ENCODE measurements at places on chromosomes 1 and 21.
A peak's percentile ranks its signal among the peaks of the same experiment; 100 is the strongest.

GRCh38 chr21:14058566-14058965, 152.2 kb downstream of the LIPI start:
- no peak for DNase-seq

- no peak for DNase-seq
These were observed 1.4 kb downstream of the LRRC7 start for GRCh38 chr1:69569175-69569541.

DNA sequence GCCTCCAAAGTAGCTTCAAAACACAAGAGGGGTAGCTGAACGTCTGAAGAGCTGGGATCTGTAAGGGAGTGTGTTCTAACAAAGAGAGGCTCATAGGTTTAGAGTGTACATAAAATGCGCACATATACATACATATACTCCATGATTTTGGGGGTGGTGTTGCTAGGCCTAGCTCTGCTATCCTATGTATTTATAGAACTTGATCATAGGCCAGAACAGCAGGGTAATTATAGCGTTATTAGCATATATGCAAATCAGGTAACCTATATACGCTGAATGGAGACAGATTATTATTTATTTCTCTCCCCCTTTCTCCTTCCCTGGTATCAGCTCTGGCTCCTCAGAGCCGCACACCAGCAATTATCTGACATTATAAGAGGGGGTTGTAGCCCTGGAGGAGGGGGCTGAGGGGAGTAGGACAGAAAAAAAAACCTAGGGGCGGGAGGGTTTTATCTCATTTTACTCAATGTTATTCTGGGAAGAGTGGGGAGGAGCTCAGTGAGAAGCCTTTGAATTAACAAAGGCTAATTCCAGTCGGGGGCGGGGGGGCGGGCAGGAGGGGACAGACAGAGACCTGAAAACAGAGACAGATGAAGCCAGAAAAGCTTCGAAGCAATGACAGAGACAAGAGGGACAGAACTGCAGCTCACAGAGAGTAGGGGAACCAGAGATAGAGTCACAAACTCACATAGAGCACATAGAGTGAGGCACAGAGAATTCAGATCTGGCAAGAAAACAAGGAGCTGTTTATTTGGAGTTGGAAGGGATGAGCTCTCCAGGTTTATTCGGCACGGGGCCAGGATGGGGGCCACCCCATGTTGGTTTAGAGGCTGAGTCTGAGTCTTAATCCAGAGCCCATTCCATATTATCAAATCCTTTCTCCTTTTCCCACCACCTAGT, 63.0 kb downstream of the RHBG start:
- no peak for DNase-seq

GRCh38 chr1:43008115-43009060, 49.7 kb upstream of the SLC2A1 start:
- no peak for DNase-seq

DNA sequence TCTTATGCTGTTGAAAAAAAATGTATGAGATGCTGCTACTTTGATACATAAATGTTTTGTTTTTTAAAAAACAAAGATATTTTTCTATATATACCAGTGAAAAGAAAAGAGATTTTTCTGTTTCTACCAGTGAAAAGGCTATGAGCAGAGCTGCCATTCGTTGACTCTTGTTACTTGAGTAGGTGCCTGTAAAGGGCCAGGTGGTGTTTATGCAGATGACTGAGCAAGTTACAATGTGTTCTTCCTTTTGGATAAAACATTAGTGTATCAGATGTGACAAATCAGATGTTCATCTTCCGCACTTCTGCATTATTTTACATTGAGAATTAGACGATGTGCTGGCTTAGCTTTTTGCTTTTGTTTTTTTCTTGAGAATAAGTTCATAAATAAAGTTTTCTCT, 45.4 kb downstream of the BARHL2 start:
- DNase-seq = no peak

- DNase-seq = peak; percentile 69
These were observed 82.0 kb downstream of the UCHL5 start for GRCh38 chr1:192977089-192977706.

GRCh38 chr1:15352128-15352957, 57.3 kb upstream of the EFHD2 start:
- DNase-seq = peak; percentile 96

DNA sequence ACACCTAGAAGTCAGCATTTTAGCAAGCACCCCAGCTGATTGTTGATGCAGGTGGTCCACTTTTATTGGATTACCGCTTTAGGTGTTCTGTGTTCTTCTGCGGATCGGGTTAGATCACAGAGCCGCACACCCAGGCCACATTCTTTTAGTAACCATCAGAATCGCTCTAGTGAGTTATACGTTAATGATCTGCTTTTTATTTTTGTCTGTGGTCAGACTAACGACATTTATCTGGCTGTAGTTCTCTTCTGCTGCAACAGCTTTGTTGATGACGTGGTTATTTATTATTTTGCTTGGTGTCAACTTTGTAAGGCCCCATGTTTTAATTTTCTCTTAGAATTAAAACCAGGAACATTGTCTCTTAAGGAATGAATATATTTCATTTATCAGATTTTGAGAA, 18.2 kb downstream of the SCCPDH start:
- no peak for DNase-seq

- no peak for DNase-seq
These were observed 489 bp downstream of the ACTN2 start for GRCh38 chr1:236686815-236687160.

DNA sequence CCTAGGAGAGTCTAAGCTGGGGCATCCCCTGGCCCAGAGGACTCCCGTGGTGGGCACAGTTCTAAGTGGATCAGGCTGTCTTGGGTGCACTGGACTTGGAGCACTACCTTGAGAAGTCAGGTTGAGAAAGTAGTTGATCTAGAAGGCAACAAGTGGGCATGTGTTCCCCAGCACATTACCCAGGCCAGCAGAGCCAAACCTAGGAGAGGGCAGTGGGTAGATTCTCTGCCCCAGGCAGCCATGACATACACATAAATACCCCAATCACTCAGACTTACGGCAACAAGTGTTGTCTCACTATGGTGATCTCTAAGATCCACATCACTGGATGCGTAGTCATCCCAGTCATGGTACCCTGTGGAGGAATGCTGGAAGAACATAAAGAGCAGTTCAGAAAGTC, 1.6 kb upstream of the PMF1 start:
- no peak for DNase-seq
